Panc1 (cell line): ENCODE measurements at places on chromosomes 2 and 18. TPM values are rescaled to one million over a fixed set of nuclear protein-coding genes. Genes with fewer than 3 reads are reported as not detected.
A peak's percentile ranks its signal among the peaks of the same experiment; 100 is the strongest.

Gene IL36A
- not detected for total RNA-seq

DNA sequence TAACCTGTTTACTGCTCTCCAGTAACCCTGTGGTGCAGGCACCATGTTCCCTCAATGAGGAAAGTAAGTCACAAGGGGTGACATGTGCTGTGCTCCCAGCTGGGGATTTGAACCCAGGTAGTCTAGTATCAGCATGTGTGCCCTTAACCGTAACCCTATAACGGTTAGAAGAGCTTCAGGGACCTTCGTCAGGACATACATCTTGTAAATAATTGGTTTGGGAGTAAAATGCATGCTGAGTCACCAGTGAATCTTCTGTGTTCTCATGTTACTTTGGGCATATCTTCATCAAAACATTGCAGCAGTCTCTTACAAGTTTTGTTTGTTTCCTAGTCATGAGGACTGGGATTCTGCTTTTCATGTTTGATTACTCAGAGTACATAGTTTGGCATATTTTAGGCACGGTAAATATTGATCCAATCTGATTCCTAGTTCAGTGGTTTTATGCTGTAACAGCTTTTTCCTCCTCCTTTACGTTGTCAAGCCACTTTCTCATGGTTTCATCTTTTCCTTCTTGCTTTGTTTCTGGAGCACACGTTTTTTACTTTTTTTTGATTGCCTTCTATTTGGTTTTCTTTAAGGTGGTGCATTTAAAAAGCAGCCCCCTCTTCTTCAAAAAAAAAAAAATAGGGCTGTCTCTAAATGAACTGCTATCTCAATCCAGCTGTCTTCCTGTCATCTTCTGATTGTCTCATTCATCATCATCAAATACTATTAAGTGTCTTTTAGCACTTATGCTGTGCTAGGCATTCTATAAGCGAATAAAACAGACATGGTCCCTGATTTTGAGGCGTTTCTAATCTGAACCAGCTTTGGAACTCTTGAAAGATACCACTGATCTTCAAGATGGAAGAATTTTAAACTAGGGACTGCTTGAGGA is 50.4 kb downstream of the CLIP4 start:
- H3K4me1 ChIP-seq, result no peaks in the 10 kb centered on the region
- no peak overlapping the region for H3K4me3 ChIP-seq
- H3K27me3 ChIP-seq, result no peaks in the 10 kb centered on the region

DNA sequence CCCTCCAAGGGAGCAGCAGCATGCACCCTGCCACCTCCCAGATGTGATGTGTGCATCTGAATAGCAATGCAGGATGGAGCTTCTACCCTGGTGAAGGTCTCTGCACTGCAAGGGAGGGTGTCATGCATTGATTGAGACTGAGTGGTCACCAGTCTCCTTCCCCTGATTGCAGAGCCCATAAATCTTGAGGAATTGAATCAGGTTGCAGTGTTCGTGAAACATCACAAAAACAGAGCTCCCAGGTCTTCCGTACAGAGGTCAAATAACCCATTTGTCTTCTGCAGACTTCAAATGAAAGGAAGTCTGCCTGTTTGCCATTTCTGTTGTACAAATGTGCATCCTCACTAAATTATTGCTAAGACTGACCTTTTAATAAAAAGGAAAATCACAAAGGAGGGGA is 136.8 kb downstream of the WDSUB1 start:
- no peak overlapping the region for H3K27ac ChIP-seq
- no peak overlapping the region for H3K4me3 ChIP-seq
- H3K4me1 ChIP-seq, result no peaks in the 10 kb centered on the region
- peaks cover 8% of the 10 kb centered on the region; the same call in 1 of the 2 replicates for H3K36me3 ChIP-seq
- H3K27me3 ChIP-seq, result no peaks in the 10 kb centered on the region

Gene CHRNG
- not detected for total RNA-seq

DNA sequence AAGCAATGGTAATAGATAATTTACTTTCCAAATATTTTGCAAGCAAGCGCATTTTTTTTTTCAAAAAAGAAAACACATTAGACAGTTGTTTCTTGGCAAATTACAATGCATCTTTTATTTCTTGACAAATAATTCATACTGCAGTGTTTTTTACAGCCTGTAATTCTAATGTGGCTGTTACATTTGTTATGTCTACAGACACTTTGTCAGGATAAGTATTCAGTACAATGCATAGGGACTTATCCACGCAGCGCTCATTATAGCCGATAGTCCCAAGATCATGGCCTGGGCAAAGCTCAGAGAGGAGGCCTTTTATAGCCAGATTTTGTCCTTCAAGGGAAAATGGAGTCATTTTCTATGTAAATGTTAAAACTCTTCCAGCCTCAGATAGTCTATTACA is 123.0 kb upstream of the FANCL start:
- H3K4me3 ChIP-seq, result no peak overlapping the region
- no peak for DNase-seq
- H3K27ac ChIP-seq, result no peak overlapping the region
- no peaks in the 10 kb centered on the region for H3K4me1 ChIP-seq
- H3K36me3 ChIP-seq, result no peaks in the 10 kb centered on the region
- H3K27me3 ChIP-seq, result no peaks in the 10 kb centered on the region

Gene BBS5
- total RNA-seq, result 7.5 TPM

Gene GAL3ST2
- 1.6 TPM for total RNA-seq

GRCh38 chr2:71991397-71991796 is 156.3 kb downstream of the CYP26B1 start:
- H3K27me3 ChIP-seq, result peaks cover 4% of the 10 kb centered on the region
- H3K4me1 ChIP-seq, result no peaks in the 10 kb centered on the region
- no peaks in the 10 kb centered on the region for H3K36me3 ChIP-seq
- H3K4me3 ChIP-seq, result no peak overlapping the region

DNA sequence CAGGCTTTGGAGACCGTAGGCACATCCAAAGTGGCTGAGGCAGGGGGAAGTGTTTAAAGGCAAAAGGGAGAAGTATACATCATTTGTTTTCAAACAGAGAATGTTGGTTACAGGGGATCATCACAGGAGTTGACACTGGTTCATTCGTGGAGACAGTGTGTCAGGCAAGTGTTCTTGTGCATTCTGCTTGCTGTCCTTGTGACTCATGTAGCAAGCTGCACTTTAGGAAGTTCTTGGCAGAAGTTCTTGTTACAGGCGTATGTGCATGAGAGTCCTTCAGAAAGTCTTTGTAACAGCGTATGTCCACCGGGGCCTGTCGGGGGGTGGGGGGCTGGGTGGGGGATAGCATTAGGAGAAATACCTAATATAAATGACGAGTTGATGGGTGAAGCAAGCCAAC is 36.5 kb upstream of the B4GALT6 start:
- no peak overlapping the region for H3K27ac ChIP-seq
- H3K4me1 ChIP-seq, result no peaks in the 10 kb centered on the region; the same call in 1 of the 2 replicates
- H3K27me3 ChIP-seq, result no peaks in the 10 kb centered on the region
- DNase-seq, result no peak
- no peak overlapping the region for H3K4me3 ChIP-seq

- DNase-seq, result peak; percentile 75
- H3K36me3 ChIP-seq, result no peaks in the 10 kb centered on the region
- H3K27ac ChIP-seq, result 0 out of 2 replicates have a peak overlapping the region, but pooled peaks have one; percentile 4
- H3K4me3 ChIP-seq, result no peak overlapping the region
Observed at GRCh38 chr18:34659579-34660517, 50.2 kb upstream of the DTNA start.

DNA sequence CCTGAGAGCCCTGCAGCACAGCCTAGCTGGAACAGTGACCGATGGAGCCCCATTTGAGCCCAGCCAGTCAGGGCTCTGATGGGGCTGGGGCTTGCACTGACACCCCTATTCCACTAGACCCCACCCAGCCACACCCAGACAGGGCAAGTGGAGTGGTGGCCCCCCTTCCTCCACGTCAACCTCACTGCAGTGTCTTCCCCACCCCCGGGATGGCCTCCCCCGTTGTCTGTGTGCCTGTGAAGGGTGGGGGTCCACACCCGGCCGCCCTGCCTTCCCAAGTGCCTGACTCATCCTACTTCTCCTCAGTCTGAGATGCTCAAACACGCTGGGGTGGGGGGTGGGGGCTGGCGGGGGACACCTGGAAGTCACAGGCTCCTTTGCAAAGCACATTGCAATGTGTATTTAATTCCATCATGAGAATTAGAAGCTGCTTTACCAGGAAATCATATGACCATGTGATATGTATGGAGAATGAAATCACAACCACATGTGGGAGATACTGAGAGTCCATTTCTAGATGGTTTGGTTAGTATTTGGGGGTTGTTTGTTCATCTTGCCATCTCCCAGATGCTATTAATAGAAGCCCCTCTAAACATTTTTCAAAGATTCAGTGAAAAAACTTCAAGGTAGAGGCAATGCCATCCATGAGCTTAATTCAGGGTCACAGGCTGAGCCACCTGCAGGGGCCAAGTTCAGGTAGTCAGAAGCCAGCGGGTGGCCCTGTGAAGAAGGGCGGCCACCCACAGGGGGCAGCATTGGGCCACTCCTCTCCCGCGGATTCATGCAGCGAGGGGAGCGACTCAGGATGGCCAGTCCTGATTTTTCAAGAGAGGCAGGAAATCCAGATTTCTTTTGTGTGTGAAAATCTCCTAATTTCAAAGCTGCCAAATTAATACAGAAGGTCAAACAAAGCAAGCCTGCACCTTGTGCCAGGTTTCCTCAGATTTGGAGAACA is 22.7 kb upstream of the GMPPA start:
- H3K4me3 ChIP-seq, result no peak overlapping the region
- no peaks in the 10 kb centered on the region for H3K4me1 ChIP-seq
- no peak for DNase-seq
- no peaks in the 10 kb centered on the region for H3K27me3 ChIP-seq
- no peaks in the 10 kb centered on the region for H3K36me3 ChIP-seq
- no peak overlapping the region for H3K27ac ChIP-seq
